ENCODE measurements at places on chromosomes 7 and 10.

- DNase-seq = no peak
Measured at GRCh38 chr7:51802718-51803117, 486.1 kb upstream of the COBL start.

GRCh38 chr10:102870221-102870620, 951 bp downstream of the AS3MT start:
- no peak for DNase-seq

GRCh38 chr10:127702271-127702670, 34.7 kb upstream of the FOXI2 start:
- DNase-seq = no peak

DNA sequence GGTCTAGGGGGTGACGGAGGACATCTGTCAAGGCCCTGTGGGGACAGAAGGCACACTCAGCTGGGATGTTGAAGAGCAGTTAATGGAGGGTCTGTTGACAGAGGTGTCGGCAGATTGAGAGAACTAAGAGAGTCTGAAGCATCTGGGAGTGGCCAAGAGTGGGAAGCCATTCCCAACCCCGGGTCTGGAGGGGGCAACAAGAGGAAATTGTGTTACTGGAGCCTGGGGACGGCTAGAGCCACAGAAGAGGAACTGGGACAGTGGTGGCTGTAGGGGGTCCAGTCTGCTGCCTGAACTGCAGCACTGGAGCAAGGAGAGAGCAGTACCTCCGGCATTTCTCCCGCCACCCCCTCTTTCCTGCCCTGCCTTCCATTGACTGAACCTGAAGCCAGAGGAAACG, 136.6 kb downstream of the CHN2 start:
- no peak for DNase-seq

DNA sequence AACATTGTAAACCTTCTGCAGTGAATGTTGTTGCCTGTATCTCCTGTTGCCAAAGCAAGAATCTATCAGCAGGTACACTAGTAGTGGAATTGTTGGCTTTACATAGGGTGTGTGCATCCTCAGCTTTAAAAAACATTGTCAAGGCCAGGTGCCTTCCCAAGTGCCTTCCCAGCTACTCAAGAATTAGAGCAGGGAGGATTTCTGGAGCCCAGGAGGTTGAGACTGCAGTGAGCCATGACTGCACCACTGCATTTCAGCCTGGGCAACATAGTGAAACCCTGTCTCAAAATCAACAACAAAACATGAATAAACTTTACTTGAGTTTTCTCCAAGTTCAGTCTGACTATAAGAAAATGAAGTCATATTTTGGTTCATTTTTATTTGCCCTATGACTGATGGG, 217.3 kb downstream of the CCSER2 start:
- DNase-seq = no peak

All from activated T-helper 1 cell treated with Interleukin-2 at 50 U/mL for 16 hours (primary cell).